ENCODE measurements at places on chromosomes 16 and 17. TPM values are rescaled to one million over a fixed set of nuclear protein-coding genes. Genes with fewer than 3 reads are reported as not detected.

Gene CD300E
- polyA plus RNA-seq = 0.48 TPM

Gene TERF2IP
- 82.3 TPM for polyA plus RNA-seq

Gene SBK1
- 16.4 TPM for polyA plus RNA-seq

Gene SDR42E1
- polyA plus RNA-seq = 14.8 TPM

GRCh38 chr17:71905376-71906031 lies 215.3 kb upstream of the SOX9 start:
- no peak for DNase-seq

GRCh38 chr17:39450051-39450450 lies 1.0 kb downstream of the MED1 start:
- no peak for DNase-seq

- no peak for DNase-seq
Observed at GRCh38 chr17:54835015-54835414, 65.6 kb upstream of the TOM1L1 start.

DNA sequence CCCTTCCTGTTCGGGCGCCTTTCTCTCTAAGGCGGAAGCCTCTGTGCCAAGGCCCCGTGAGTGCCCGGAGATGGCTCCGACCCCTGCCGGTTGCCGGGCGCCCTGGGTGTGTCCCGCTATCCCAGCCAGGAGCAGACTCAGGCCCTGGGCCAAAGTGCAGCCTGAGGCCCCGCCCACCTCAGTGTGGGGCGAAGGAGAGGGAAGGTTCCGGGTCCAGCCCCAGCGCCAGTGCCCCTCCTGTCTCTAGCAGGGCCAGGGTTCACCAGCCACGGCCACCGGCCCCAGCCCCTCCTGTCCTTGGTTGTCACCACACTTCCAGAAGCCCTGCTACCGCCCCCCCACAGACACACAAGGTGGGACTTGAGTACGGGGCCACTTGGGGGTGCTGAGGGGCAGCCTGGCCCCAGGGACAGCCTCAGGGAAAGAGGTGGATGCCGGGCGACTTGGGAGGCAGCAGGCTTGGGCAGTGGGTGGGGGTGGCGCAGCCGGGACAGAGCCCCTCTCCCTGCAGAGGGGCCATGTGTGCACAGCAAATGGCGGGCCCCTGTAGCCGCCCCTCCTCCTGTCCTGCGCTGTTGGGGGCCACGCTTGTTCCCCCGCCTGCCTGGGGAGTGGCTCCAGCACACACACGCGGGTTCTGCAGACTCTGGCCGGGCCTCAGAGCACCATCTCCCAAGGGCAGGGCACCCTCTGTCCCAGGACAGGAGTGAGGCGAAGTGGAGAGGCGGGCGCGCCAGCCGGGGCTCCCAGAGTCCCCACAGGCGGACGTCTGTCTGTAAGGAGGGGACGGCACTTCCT lies 6.0 kb downstream of the C1QTNF8 start:
- DNase-seq = no peak

- DNase-seq = no peak
Observed at GRCh38 chr17:8951206-8951605, 14.3 kb downstream of the PIK3R5 start.

GRCh38 chr17:31390426-31390747 lies 1.1 kb upstream of the RAB11FIP4 start:
- DNase-seq = no peak
